ENCODE measurements at places on chromosomes 6 and 20. TPM values are rescaled to one million over a fixed set of nuclear protein-coding genes. Genes with fewer than 3 reads are reported as not detected.

DNA sequence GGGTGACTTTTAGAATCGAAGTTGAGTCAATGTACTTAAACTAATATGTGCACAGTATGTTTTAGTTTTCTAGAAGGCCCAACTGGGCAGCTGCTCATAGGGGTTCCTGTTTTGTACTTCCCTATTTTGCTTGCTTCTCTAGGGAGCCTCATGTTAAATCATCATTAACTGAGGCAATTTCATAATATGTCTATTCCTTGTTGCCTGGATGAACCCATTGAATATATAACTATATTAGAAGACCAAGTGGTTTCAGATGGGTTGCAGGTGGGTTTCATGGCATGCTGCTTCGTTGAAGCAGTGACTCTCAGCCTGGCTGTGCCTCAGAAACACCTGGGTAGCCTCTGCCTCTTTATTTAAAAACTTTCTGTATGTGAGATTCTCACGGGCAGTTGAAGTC lies 22.2 kb downstream of the CARMIL1 start:
- DNase-seq = no peak

GRCh38 chr6:138537106-138537505 lies 37.8 kb upstream of the NHSL1 start:
- DNase-seq = no peak

DNA sequence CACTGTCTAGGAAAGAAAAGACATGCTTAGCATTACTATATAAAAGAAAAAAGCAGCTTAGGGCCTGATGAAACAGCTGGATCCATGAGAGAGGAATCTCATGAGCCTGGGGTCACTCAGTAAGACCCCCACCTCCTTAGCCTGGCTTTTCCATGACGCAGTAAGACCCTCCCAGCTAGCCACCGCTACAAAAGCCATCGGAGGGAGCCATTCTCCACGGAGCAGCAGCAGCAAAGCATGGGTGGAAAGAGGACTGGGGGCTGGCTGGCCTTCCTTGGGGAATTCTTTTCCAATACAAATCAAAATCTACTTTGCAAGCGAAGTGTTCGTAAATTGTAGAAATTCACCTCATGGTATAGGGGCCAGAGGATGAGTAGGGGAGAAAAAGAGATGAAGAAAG lies 91.8 kb downstream of the SOD2 start:
- DNase-seq = no peak

DNA sequence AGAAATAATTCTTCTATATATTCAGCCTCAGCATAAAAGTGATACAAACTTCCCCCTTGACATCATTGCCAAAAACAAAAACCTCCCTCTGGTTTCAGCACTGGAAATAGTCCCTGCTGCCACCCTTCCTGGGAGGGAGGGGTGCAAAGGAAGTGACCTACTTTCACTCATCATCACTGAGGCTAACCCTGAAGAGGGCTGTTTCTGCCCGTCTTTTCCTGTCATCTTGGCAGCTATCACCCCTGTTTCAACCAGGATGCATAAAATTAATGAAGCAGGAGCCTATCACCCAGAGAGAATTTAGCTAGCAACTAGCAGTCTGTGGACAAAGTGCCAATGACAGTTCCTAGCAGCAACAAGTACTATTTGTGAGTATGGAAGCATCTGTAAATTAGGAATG lies 397.8 kb downstream of the LAMA2 start:
- no peak for DNase-seq

MAK gene
- 0.20 TPM for total RNA-seq

GRCh38 chr6:43773050-43773979 lies 3.3 kb downstream of the VEGFA start:
- DNase-seq = peak; percentile 53

DNA sequence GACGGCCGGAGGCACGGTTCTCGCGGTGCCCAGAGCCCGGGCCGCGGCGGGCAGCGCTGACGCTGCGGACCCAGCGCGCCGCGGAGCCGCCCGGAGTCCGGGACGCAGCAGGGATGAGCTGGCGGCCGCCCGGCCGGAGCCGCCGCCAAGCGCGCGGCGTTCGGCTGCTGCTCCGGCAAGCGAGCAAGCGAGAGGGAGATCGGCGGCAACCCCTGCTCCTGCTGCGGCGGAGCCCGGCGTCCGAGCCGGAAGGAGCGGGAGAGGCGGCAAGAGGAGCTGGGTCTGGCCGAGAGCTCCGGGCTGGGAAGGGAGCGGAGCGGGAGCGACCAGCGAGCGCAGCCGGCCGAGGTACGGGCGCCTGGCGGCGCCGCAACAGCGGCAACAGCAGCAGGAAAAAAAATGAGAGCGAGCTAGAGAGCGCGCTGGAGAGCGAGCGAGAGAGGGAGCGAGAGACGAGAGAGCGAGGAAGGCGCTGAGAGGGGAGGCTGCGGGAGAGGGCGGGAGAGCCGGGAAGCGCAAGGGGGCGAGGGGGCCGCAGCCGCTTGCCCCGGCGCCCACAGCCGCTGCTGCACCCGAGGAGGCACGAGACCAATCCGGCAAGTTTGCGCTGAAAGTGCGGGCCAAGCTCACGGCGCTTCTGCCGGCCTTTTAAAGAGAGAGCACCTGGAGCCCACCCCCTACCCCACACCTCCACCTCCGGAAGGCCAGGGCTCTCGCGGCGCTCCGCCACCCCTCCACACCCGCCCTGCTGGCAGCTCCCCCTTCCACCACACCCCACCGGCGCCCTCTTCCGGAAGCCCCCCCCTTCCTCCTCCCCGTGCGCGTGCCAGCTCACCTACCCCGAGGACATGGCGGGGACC lies 496 bp downstream of the GRM4 start:
- peak; percentile 59 for DNase-seq

DNA sequence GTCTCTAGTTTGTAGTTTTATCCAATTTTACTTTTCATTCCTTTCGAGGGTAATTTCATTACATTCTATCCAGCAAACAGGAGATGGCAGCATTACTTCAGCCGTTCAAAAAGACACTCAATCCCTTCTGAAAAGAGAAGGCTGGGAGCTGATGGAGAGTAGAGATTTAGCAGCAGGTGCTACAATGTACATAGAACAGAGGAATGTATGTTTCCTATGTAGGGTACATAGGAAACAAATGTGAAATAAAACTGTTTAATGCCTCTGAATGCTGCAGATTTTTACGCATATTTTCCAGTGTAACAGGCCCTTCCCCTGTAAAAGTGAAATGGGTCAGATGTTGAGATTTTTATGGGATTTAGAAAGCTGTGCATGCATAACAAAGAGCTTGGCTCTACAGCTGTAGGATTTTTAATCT lies 16.0 kb downstream of the RPS12 start:
- DNase-seq = peak; percentile 56

MROH8 gene
- total RNA-seq = 2.1 TPM

KIAA0408 gene
- 3.0 TPM for total RNA-seq

BMP5 gene
- total RNA-seq = not detected

IP6K3 gene
- not detected for total RNA-seq

DNA sequence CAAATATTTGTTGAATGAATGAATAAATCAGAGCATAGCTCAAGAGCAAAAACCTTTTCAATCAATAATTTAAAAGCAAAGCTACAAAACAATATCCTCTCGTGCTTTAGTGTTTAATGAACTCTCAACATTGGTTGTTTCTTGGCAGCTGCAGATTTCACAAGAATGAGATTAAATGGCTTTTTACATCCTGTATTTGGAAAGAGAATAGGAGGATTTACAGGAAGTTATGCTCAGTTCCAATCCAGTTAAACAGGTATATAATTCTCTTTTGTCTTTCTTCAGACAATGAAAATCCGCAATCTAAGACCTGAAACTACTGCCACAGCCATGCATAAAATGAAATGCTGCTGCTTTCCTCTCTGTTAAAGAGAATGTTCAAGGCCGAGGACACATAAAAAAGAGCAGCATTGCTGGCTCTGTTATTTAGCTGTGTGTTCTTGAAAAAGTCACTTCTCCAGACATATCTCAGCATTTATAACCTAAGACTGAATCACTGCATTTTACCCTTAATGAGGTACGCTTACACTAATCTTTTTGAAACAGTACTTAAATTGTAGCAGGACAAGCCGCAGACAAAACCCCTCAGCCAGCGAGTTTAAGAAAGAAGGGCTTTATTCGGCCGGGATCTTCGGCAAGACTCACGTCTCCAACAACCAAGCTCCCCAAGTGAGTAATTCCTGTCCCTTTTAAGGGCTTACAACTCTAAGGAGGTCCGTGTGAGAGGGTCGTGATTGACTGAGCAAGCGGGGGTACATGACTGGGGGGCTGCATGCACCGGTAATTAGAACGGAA lies 3.6 kb downstream of the C6orf52 start:
- no peak for DNase-seq

DNA sequence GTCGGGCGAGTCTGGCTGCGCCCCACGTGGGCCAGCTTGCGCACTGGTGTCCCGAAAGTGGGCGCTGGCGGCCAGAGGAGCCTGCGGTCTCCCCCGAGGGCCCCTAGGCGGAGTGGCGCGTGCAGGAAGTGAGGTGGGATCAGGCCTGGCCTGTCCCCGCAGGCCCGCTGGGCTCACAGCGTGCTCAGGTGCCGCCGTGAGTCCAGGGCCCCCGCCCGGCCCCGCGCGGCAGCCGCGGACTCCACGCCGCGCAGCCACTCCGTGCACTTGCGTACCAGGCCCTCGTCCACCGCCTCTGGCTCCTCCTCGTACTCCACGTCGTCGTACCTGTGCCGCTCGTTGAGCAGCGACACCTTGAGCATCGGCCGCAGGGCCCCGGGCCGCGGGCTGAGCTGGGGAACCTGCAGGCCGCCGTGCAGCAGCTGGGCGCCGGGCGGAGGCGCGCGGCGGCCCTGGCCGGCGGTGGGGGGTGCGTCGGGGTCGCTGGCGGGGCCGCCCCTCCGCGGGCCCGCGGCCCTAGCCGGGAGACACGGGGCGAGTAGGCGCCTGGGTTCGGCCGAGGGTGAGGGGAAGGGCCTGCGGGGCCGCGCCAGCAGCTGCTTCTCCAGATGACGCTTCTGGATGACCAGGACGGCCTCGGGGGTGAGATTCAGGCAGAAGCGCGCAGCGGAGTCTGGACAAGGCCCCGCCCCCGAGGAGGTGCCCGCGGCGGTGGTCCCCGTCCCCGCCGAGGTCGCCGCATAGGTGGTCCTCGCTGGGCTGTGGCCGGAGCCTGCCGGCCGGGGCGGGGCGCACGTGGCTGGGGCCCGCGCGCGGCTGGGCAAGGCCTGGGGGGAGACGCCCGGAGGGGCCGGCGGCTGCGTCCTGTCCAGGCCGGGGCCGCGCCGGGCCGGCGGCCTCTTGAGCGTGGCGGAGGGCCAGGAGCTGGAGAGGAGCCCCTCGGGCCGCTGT lies 835 bp downstream of the PRR18 start:
- DNase-seq = no peak

NHSL1 gene
- total RNA-seq = 10.1 TPM

DNA sequence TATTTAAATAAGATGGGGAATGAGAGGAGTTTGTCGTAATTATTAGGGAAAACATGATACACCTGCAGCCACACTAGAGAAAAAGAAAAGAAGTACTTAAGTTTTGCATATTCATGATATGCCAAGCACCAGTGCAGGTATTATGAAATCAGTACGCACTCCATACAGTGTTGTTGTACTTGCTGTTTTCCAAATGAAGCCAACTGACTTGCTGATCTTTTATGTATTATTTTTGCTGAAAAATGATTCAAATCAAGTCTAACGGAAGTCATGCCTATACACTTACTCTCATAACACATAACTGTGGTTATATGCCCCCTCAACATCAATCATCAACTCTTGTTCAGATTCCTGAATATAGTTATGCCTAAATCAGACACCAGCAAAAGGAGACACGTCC lies 584.9 kb upstream of the EYS start:
- peak; percentile 4 for DNase-seq

DNA sequence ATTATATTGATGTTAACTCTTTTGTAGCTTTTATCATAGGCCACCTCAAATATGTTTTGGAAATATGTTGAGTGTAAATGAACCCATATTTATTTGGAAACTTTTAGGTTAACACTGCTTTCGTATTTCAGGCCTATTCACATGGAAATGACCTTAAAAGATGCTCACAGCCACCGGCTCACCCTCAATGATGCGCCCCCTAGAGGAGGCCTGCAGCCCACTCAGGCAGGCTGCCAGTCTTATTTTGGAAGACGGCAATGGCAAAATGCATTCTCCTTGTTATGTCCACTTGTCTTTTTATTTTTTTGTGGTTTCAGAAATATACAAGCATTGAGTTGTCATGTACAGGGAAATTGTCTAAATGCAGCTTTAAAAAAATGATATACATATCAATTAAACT lies 869.7 kb downstream of the PHF3 start:
- DNase-seq = no peak

GRCh38 chr6:38508894-38509293 lies 130.8 kb downstream of the BTBD9 start:
- DNase-seq = peak; percentile 67

TRIM10 gene
- total RNA-seq = not detected

- peak; percentile 30 for DNase-seq
Measured at GRCh38 chr20:46746956-46747526, 37.6 kb downstream of the SLC2A10 start.

PRSS35 gene
- 0.49 TPM for total RNA-seq

LY6G6D gene
- not detected for total RNA-seq

SF3B5 gene
- 211 TPM for total RNA-seq

DNA sequence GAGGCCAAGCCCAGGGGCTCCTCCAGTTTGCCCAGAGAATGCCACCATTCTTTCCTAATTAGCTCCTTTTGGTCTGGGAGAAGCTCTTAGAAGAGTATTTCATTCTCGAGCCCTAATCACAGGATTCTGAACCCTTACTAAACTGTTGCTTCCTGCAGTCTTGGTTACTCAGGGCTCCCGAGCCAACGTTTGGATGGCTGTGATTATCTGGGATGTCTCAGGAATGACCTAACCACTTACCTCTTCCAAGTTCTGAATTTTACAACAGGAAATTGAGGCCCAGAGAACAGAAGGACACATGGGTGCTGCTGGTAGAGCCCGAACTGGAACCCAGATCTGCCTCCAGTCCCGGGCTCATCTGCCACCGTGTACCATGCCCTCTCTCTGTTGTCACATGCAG lies 22.2 kb upstream of the PNPLA1 start:
- DNase-seq = peak; percentile 53

Data from M059J (cell line).